T-helper 1 cell (primary cell): ENCODE measurements at places on chromosomes 2 and 18.

GRCh38 chr18:65735155-65735554 is 15.7 kb upstream of the CDH7 start:
- no peak for DNase-seq

- no peak for DNase-seq
These were observed 99.4 kb downstream of the CBLN2 start for GRCh38 chr18:72444798-72445155.

DNA sequence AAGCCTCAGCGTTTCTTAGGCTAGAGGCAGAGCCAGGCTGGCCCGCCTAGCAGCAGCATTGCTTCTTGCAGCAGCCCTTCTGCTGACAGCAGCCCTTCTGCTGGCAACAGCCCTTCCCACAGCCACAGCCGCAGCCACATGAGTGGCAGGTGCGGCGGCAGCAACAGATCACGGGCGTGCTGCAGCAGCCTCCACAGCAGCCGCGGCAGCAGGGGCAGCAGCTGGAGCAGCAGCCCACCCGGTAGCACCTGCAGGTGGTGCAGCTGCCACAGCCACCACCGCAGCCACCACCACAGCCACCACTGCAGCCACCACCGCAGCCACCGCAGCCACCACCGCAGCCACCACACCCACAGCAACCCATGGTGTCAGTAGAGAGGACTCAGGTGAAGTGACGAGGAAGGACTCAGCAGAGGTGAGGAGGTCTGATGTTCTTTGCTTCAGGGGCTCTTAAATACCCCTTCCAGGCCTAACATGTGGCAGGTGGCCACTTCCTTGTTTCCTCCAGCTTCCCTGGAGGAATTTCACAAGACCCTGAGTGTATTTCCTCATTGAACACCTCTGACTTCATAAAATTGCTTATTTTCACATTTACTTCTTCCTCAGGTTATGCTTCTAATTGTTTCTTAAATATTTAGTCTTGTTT is at the start of gene SCYGR6:
Gene SCYGR6 (minus strand): TSS at position 364 of the 646 bp plus-strand sequence. CDS start 0 bp downstream, at position 364.
- no peak for DNase-seq

- DNase-seq = no peak
These were observed 138.6 kb downstream of the DTNA start for GRCh38 chr18:34848695-34849094.

DNA sequence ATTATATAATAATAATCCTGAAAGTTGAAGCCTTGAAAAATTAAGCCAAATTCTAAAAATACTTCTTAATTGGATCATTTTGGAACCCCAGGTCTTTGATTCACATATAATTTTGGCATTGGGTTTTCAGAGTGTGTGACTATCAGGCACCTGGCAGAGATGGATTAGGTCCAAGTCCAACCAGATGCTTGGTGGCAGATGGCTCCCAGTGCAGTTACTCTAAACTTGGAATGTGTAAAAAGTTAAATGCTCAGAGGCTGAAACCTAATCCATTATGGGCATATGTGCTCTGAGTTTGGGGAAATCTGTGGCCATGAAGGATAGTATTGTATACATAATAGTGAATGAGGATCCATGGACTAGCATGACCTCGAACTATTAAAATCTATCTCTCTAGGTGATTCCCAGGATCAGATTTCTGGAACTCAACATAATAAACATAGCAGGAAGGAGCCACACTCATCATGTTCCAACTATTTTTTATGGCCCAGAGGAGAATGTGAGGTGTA is 333.0 kb downstream of the RPRM start:
- no peak for DNase-seq

GRCh38 chr2:163713534-163714311 is 22.1 kb downstream of the FIGN start:
- DNase-seq = no peak

DNA sequence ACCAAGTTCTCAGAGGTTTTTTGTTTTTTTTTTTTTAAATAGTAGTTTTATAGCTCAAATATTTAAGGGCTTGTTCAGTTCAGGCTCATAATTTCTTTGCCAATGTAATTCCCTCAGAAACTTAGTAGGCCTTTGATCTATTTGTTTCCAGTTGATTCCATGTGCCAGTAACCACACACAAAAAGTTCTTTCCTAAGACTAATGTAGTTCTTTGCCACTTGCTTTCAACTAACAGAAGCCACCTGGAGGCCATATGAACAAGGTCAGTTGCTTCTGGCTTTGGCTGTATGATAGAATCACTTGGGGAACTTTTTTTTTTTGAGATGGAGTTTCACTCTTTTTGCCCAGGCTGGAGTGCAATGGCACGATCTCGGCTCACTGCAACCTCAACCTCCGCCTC is 100.7 kb downstream of the DTNB start:
- no peak for DNase-seq

- no peak for DNase-seq
These were observed 32.8 kb downstream of the SLC66A2 start for GRCh38 chr18:79918615-79919011.

GRCh38 chr2:104658904-104659591 is 194.9 kb upstream of the POU3F3 start:
- no peak for DNase-seq
